MCF 10A (cell line): ENCODE measurements at places on chromosomes 1 and 21.

DNA sequence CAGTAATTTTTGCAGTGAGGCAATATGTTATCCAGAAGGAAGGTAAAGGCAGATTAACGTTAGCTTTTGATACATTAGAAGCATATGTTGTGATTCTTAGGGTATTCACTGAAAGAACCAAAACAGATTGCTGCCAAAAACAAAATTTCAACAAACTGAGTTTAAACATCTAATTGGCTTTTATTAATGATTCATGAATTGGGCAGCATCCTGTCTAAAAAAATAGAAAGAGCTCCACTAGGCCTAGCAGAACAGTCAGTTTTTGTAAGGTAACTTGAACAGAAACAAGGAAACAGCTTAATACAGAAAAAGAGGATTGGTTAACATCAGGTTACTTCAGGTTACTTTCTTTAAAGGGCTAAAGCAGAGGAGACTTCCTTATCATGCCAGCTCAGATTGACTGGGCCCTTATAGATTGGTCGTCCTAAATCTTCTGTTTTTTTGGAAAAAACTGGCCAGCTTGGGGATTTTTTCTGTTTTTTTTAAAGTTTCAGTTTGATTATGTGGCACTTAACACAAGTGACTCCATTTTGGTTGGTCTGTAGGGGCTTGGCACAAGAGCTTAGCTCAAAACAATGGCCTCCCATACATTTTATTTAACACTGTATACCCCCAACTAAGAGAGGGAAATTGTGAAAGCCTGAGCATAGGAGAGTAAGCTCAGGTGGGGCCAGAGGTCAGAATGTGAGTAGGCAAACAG lies 36.8 kb upstream of the GALNT2 start:
- no peak for DNase-seq

GRCh38 chr1:93353286-93353685 lies 7.6 kb downstream of the DR1 start:
- DNase-seq, result no peak

GRCh38 chr1:193222056-193222615 lies 35.7 kb upstream of the B3GALT2 start:
- DNase-seq, result no peak

GRCh38 chr1:68181165-68181556 lies 51.2 kb downstream of the WLS start:
- no peak for DNase-seq

DNA sequence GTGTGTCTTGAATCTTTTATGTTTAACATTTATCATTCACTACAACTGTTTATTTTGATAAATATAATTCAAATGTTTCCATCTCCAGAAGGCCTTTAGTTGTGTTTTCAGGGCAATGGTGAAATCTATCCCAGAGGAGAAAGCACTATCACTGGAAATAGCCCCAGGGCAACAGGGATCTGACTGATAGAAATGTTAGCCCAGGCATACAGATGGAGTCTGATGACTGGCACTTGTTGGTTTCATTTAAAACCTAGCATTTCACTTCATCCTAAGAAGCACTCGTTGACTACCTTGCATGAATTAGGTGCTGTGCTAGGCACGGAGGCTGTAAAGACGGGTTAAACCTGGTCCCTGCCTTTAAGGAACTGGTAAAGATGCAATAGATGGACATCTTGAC lies 103.1 kb downstream of the C1orf21 start:
- DNase-seq, result no peak

DNA sequence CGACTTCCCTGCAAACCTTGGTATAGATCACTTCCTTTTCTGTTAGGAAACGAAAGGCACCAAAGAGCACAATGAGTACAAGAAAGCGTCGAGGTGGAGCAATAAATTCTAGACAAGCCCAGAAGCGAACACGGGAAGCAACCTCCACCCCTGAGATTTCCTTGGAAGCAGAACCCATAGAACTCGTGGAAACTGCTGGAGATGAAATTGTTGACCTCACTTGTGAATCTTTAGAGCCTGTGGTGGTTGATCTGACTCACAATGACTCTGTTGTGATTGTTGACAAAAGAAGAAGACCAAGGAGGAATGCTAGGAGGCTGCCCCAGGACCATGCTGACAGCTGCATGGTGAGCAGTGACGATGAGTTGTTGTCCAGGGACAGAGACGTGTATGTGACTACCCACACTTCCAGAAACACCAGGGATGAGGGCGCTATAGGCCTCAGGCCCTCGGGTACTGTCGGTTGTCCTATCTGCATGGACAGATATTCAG lies 18.5 kb downstream of the FAM89A start:
- no peak for DNase-seq

DNA sequence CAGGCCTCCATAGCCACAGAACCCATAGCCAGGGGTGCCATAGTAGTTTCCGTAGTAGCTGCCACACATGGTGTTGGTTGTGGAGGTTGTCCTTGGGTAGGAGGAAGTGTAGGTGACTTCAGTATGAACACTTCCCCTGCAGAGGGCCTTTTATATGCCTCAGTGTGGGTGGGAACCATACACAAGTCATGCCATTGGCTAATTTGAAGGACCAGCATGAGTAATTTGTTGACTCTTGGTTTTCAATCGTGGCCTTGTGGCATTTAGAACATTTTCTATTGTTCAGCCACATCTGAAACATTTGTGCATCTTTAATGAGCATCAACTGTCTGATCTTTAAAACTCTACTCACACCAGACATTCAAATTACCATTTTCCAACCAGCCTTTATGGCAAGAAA lies at the start of gene KRTAP6-1:
KRTAP6-1 (minus strand) TSS at position 95 of the 400 bp plus-strand sequence; CDS start at position 69, 26 bp downstream.
- no peak for DNase-seq

- no peak for DNase-seq
Observed at GRCh38 chr21:32560896-32561295, 24.4 kb downstream of the TCP10L start.

DNA sequence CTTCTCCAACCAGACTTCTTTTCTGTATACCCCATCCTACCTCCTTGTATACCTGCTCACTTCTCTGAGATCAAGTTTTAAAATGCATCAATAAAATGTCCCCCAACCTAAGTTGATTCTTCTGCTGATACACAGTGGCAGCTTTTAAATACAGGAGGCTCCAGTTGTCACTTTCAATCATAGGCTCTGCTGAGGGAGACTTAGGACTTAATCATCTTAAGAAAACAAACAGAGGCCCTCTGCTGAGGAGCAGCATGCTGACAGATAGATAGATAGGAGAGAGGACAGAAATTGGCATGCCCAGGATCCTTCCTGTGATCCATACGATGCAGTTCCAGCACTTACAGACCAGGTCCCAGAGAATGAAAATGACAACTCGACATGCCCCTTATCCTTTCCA lies 311.0 kb upstream of the PROX1 start:
- DNase-seq, result no peak

DNA sequence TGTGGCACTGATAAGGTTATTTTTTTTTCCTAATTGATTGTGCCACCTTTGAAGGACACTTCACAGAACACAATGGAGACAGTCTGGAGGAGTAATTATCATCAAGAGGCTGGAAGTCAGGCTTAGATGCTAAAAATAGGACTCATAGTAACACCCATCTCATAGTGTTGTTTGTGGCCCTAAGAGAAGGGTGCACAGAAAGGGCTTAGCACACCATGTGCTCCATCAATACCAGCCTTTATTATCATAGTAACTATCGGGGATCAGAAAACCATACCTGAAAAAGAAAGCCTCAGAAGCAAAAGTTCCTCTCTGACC lies 11.9 kb downstream of the NIPAL3 start:
- DNase-seq, result no peak

DNA sequence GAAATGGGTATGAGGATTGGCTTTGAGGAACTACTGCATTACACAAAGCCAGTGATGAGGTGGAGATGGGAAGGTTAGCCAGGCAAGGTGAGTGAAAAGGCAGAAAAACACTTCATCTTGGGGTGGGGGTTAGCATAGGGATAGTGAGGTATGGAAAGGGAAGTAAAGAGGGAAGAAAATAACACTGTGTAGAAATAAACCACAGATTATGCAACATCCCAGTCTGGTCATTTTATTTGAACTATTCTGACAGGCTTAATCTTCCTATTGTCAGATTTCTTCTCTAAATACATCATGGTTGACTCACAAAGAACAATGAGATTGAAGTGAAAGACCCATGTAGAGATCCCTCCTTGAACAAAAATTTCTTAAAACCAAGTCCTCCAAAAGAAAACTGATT lies 640.2 kb downstream of the PTPRC start:
- peak; percentile 39 for DNase-seq

DNA sequence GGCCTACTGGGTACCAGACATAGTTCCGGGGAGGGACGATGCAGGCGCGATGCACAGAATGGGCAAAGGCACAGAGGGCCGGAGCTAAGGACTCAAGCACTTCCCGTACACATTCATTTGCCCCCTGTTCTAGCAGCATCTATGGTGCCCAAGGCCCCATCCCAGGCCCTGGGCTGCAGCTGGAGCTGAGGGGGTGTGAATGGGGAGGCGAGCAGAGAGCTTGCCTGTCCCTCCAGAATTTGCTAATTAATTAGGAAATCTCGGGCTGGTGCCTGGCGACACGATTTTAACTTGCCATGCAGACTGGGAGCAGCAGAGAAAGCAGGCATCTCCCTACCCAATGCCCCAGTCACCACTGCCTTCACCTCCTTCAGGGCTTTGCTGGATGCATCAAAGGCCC lies 35.9 kb downstream of the EPHA2 start:
- no peak for DNase-seq

DNA sequence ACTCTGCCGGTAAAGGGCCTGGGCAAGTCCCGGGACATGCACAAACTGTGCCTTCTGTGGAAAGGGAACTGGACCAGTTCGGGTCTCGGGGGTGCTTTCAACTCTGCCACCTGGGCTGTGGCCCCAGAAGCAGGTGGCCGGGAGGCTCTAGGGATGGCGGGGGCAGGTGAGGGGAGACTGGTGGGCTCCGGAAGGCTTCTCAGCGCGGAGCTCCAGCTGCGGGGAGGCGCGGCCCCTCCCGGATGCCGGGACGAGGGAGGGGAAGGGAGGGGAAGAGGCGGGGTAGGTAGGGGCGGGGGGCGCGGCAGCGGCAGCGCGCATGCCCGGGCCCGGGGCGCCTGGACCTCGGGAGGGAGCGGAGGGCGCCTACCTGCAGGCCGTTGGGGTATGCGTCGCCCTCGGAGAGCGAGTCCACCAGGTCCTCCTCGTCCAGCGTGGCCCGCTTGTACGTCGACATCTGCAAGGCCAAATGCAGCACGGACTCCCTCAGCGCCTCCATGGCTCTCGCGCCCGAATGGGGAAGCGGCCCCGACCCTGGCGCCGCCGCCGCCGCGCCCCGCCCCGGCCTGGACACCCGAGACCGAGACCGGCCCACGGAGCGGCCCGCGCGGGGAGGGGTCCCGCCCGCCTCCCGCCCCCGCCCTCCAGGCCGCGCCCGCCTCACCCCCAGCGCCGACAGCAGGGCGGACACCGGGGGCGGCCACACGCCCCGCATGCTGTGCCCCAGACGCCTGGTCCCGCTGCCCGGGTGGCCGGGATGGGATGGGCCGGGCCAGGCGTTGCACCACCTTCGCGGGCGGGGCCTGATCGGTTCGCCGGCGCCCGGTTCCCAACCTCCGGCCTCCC lies at the start of gene ECE1:
ECE1 (minus strand) TSS at position 764 of the 846 bp plus-strand sequence; CDS start at position 715, 49 bp downstream.
- DNase-seq, result peak; percentile 34

GRCh38 chr1:180456191-180456590 lies 46.2 kb downstream of the ACBD6 start:
- DNase-seq, result no peak
